ENCODE measurements at places on chromosomes 4 and X. TPM values are rescaled to one million over a fixed set of nuclear protein-coding genes. Genes with fewer than 3 reads are reported as not detected.

DNA sequence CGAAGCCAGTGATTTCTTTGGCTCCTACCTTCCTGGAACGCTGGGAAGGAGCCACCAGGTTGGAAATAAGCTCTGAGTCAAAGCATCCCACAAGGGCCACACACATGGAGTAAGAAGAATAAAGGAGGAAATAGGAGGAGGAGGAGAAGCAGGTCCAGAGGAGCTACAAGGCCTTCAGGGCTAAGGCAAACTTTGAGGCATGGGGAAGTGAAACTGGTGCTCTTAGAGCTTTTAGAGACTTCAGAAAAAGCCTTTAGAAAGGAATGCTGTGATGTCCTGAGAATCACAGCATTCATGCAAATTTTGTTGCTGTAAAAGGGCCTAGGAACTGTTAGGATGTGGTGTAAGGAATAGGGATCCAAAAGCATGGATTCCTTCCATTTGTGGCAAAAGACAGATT, 135.9 kb upstream of the ARHGEF9 start:
- no peak for DNase-seq

DNA sequence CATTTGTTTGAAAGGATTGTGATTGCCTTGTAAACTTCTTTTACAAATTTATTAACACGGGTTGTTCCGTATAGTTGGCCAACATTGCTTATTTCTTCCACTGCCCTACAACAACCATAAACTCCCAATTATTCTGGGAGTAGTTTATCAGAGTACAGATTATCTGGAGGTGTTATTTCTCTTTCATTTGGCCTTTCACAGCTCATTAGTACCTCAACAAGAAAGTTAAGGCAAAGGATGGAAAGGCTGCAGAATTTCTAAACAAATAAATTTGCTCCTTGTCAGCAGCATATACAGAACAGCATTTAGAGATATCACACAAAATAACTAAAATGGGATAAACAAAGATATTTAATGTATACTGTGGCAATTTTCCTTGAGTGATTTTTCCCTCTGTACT, 548.8 kb downstream of the DMD start:
- no peak for DNase-seq

GRCh38 chrX:153627675-153628111, 19.3 kb upstream of the DUSP9 start:
- DNase-seq, result no peak

DNA sequence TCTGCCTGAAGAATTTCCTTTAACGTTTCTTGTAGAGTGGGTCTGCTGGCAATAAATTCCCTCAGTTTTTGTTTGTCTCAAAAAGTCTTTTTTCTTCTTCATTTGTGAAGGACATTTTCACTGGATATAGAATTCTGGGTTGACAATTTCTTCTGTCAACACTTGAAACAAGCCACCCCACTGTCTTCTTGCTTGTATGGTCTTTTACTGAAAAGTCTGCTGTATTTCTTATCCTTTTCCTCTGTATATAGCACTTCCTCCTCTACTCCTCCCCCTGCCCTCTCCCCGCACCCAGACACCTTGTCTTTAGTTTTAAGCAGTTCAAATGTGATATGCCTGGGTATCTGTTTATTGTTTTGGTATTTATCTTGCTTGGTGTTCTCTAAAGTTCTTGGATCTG, 23.3 kb downstream of the SLC9A7 start:
- DNase-seq, result no peak

- no peak for DNase-seq
Measured at GRCh38 chrX:120452131-120452530, 17.0 kb downstream of the LAMP2 start.

DNA sequence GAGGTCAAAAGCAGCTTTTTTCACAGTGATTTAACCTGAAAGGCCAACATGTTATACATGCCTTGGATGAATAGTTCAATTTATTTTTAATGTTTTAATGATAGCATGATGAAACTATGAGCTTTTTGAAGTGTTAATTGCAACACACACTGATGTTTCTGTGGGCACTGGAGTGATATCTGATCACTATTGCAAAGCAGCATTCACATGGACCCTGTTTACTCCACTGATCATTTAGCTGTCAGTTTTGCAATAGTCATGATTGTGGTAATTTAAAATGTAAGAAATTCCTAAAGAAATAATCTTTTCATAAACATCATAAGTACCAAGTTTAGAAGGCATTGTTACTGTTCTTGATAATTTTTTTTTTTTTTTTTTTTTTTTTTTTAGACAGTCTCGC, 74.1 kb downstream of the ARSJ start:
- DNase-seq, result no peak

The KLHL4 gene
- 1.2 TPM for total RNA-seq

DNA sequence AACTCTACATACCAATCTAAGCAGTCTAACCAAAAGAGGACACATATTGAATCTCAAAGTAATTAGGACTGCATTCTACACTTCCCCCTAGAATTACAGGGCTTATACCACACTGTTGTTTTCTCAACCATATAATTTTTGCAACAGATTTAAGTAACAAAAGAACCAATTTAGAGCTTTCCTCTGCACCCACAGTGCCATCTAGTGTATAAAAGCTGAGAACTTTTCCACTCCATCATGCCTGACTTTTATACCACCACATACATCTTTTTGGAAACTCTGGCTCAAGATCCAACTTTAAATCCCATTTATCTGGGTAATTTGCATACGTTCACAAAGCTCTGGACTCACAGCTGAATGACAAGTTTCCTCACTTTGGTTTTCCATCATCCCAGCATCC, 99.5 kb downstream of the EFHC2 start:
- DNase-seq, result no peak

- no peak for DNase-seq
Measured at GRCh38 chr4:185590982-185591381, 55.7 kb upstream of the PDLIM3 start.

- DNase-seq, result no peak
Measured at GRCh38 chr4:151917145-151917734, 156.4 kb upstream of the GATB start.

The MFAP3L gene
- 4.3 TPM for total RNA-seq

DNA sequence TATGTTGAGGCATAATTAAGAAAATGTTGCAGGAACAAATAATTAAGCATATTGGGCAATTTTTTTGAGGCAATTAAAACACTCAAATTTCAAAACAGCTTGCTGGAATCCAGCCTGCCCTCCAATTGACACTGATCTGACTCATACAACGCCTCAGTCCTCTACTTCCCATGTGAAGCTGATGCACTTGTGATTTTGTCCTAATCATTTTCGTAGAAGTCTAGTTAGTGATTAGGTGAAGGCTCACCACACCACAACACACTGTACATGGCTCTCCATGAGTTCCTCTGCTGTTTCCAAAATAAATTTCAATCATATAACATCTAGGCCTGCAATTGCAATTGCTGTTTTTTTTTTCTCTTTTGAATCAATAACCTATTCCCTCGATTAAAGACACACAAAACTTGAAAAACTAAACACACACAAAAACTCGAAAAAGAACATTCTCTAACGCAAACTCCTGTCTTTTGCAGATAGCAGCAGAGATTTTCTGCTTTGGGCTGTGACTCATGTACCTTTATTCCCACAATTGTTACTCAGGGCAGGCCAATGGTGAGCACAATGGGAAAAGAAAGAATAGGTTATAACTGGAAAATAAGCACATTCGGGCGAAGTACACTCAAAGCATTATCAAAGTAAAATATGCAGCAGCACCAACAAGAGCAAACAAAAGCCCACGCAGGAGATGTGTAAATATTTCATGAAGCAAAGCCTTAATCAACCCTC, 1.7 kb downstream of the GPRIN3 start:
- no peak for DNase-seq

- DNase-seq, result peak; percentile 35
Measured at GRCh38 chr4:78512357-78512920, 39.1 kb upstream of the ANXA3 start.

DNA sequence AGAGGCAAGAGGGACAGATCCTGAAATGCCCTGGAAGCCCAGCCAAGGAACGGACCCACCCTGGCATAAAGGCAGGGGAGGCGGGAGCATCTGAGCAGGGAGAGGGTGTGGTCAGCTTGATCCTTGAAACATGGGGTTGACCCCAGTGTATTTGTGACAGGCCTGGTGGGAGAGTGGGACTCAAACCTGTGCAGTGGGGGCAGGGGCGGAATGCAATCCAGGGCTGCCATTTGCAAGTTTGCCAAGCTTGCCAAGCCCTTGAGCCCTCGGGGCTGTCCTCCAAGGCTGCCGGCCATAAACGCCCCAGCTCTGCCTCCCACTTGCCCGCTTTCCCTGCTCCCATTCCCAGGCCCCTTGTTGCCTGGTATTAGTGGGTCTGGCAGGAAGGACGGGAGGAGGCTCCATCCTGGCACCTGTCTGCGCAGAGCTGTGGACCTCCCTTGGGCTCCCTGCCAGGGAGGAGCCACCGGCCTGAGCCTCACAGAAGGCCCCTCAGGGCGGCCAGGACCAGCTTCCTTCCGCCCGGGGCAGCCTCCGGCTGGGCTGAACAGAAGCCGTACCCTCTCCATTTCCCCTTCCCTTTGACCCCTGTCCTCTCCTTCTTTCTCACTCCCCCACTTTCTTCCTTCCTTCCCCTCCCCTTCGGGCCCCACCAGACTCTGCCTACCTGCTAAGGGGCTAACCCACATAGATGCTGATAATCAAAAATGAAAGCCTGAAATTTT, 661 bp downstream of the S100P start:
- no peak for DNase-seq

DNA sequence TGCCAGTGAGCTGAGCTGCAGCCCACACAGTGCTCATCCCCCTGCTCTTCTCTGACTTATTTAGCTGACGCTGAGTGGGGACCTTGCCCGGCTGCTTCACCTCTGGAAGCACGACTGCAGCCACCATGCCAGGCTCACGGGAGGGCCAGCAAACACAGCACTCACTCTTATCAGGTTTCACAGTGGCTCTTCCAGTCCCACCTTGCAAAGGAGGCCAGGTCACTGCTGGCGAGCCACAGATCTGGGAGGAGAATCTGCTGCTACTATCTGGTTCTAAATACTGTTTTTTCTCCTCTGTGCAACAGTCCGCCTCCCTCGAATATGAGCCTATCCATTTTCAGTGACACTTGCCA, 6.7 kb upstream of the SPON2 start:
- no peak for DNase-seq

- DNase-seq, result no peak
Measured at GRCh38 chrX:136765821-136766356, 14.8 kb downstream of the ARHGEF6 start.

The CXorf51A gene
- not detected for total RNA-seq

- no peak for DNase-seq
Measured at GRCh38 chrX:46547857-46548256, 2.6 kb upstream of the ZNF674 start.

- no peak for DNase-seq
Measured at GRCh38 chrX:23317799-23318724, 16.6 kb upstream of the PTCHD1 start.

The VGLL1 gene
- total RNA-seq, result not detected

GRCh38 chrX:140389331-140389730, 115.5 kb downstream of the SOX3 start:
- no peak for DNase-seq

The SLITRK2 gene
- 0.91 TPM for total RNA-seq

GRCh38 chr4:133355633-133356032, 206.5 kb downstream of the PCDH10 start:
- no peak for DNase-seq

The DDX53 gene
- total RNA-seq, result not detected
